ENCODE measurements at places on chromosomes 4 and X.
A peak's percentile ranks its signal among the peaks of the same experiment; 100 is the strongest.

- H3K4me1 ChIP-seq, result no peaks in the 10 kb centered on the region
- no peak for DNase-seq
- H3K27ac ChIP-seq, result no peak overlapping the region
- no peaks in the 10 kb centered on the region for H3K36me3 ChIP-seq
These were observed 538.5 kb downstream of the BCOR start for GRCh38 chrX:39559229-39559628.

DNA sequence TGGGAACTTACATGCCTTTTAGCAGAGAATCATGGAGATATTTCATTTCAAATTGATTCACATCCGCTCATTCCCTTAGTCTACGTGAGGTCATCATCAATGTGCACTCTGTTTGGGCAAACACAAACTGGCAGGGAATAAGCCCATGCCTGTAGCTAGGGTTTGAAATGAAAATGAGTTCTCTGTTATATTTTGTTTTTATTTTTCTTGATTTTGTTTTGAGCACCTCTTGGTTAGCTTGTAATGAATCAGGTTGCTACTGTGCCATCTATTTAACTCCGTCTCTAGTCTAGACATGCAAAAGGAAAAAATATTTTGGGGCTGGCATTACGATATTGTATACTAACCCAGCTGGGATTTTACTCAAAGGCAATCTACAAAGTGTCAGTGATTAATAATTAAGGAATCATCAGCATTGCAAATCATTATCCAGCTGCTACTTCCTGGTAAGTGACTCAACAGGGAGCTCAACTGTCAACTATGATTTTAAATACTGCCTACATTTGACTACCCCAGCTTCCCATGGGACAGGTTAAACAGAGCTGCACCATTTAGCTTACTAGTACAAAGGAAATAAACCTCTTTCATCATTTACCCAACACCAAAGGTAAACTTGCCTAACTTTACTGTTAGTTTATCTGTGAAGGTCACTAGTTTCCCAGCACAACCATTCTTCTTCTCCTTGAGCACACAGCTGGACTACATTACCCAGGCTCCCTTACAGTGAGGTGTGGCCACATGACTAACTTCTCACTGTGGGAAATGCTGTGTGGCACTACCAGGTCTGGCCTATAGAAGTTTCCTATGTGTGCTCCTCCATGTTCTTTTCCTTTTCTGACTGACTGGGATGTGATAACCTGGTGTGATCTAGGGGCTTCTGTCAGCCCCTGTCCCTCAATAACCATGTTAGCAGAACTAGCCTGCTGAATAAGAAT, 21.2 kb upstream of the TRPC5OS start:
- no peak overlapping the region for H3K27ac ChIP-seq
- no peaks in the 10 kb centered on the region for H3K4me1 ChIP-seq
- H3K36me3 ChIP-seq, result no peaks in the 10 kb centered on the region
- H3K4me3 ChIP-seq, result no peak overlapping the region

GRCh38 chr4:15936495-15936894, 2.0 kb downstream of the FGFBP1 start:
- no peak overlapping the region for H3K4me3 ChIP-seq
- no peaks in the 10 kb centered on the region for H3K27me3 ChIP-seq
- no peaks in the 10 kb centered on the region for H3K36me3 ChIP-seq
- H3K27ac ChIP-seq, result no peak overlapping the region
- no peaks in the 10 kb centered on the region for H3K4me1 ChIP-seq

DNA sequence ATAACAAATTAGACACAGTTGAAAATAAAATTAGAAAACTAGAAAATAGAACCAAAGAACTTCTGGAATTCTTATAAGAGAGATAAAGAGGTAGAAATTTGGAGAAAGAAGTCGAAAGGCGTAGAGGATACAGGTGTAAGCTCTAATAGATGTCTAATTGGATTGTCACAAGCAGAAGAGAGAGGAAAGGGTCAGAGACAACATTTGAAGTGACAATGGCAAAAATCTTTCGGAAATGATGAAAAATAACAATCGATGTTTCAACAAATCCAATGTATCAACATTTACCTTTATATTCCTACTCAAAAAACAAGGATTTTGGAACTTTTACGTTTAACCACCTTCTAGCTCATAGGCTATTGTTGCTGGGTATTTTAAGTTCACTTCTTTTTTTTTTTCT, 3.8 kb downstream of the CXCL8 start:
- H3K27ac ChIP-seq, result no peak overlapping the region
- H3K36me3 ChIP-seq, result no peaks in the 10 kb centered on the region
- H3K4me3 ChIP-seq, result no peak overlapping the region
- DNase-seq, result no peak
- no peaks in the 10 kb centered on the region for H3K27me3 ChIP-seq

GRCh38 chr4:37389967-37390580, 145.5 kb downstream of the NWD2 start:
- H3K4me1 ChIP-seq, result peaks cover 11% of the 10 kb centered on the region
- peak; percentile 78 for DNase-seq
- H3K27ac ChIP-seq, result no peak overlapping the region
- no peak overlapping the region for H3K4me3 ChIP-seq

DNA sequence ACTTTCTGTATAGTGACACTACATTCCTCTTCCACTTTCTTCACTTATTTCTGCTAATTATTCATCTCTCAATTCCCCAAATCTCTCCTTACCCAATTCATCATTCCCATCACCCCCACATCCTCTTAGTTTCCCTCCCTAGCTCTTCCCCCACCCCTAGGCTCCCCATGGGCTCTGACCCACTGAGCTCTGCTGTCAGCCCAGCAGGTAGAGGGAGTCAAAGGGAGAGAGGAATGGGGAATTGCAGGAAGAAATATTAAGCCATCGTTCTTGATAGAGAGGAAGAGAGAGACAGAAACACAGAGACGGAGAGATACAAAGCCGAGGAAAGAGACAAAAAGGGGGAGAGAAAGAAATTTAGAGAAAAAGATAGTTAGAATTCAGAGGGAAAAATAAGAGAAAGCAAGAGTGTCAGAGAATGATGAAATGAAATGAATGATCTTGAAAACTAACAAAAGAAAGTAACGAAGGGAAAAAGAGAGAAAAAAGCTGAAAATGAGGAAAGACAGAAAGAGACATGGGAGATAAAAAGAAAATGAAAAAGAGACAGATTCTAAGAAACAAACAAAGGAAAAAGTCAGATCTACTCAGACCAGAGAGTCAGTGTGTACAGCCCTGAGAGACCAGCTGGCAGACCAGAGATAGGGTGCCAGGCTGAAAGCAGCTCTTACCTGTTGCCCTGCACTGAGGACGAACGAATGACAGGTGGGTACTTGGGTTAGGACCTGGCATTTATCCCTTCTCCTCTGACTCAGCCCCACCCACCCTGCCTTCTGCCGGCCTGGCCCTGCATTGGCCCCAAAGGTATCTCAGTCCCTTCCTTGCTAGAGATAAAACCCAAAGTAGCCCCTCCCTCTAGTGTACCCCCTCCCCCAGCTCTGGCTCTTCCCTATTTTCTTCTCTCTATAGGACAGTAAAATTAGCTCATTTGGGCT, at the start of gene ALAS2:
Gene ALAS2 (minus strand): TSS at position 707 of the 935 bp plus-strand sequence. CDS start 4,977 bp downstream, outside the sequence.
- H3K4me1 ChIP-seq, result peaks cover 9% of the 10 kb centered on the region
- H3K36me3 ChIP-seq, result no peaks in the 10 kb centered on the region
- H3K27ac ChIP-seq, result no peak within 1 kb of the TSS
- no peak for DNase-seq
- no peaks in the 10 kb centered on the region for H3K27me3 ChIP-seq

- no peak overlapping the region for H3K4me3 ChIP-seq
- no peaks in the 10 kb centered on the region for H3K4me1 ChIP-seq
- H3K27me3 ChIP-seq, result no peaks in the 10 kb centered on the region
- H3K36me3 ChIP-seq, result no peaks in the 10 kb centered on the region
- DNase-seq, result no peak
These were observed 120.6 kb downstream of the REELD1 start for GRCh38 chr4:146334862-146335449.

- H3K27ac ChIP-seq, result no peak overlapping the region
- no peak overlapping the region for H3K4me3 ChIP-seq
- no peak for DNase-seq
- no peaks in the 10 kb centered on the region for H3K27me3 ChIP-seq
- peaks cover 13% of the 10 kb centered on the region for H3K4me1 ChIP-seq
These were observed 24.9 kb upstream of the DCHS2 start for GRCh38 chr4:154516318-154517029.

GRCh38 chr4:61741327-61742096, 541.4 kb downstream of the ADGRL3 start:
- no peak overlapping the region for H3K27ac ChIP-seq
- H3K4me3 ChIP-seq, result no peak overlapping the region
- H3K36me3 ChIP-seq, result peaks cover 58% of the 10 kb centered on the region
- peaks cover 21% of the 10 kb centered on the region for H3K4me1 ChIP-seq

DNA sequence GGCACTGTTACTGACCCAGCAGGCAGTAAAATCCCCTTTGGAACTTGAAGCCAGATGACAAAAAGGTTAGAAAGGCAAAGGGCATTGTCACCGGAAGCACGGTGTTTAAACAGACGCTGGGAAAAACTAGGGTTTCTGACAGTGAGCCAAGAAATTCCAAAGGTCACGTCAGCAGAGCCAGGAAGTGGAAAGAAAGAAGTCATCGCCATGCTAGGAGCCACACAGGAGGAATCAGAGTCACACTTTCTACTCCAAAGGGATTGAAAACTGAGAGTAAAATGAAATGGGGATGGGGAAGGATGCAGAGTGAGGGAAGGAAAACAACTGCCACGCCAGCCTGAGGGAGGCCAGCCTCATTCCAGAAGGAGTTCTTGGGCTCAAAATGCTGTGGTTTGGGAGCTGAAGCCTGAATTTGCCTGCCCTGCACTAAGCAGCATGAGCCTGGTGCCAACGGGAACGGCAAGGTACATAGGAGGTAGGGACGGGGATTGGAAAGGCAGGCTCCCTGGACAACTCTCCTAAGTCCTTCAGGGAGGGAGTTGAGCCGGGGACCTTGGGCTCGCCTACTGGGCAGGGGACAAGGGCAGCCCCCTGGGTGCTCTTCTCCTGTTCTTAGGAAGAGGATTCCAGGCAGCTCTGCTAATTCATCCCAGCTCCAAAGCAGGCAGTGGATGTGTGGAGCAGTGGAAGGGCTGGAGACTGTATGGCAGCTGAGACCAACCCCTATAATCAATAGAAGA, 66.8 kb downstream of the SOWAHB start:
- no peak overlapping the region for H3K4me3 ChIP-seq
- H3K36me3 ChIP-seq, result no peaks in the 10 kb centered on the region
- DNase-seq, result peak; percentile 37
- no peaks in the 10 kb centered on the region for H3K27me3 ChIP-seq
- H3K4me1 ChIP-seq, result 0 out of 2 replicates have a peak, but pooled peaks cover 11% of the 10 kb centered on the region

GRCh38 chr4:40232610-40233009, 35.8 kb downstream of the RHOH start:
- H3K27ac ChIP-seq, result no peak overlapping the region
- no peak for DNase-seq
- H3K4me1 ChIP-seq, result no peaks in the 10 kb centered on the region
- H3K4me3 ChIP-seq, result no peak overlapping the region

- H3K4me3 ChIP-seq, result no peak overlapping the region
- no peak overlapping the region for H3K27ac ChIP-seq
- H3K36me3 ChIP-seq, result no peaks in the 10 kb centered on the region
- H3K27me3 ChIP-seq, result no peaks in the 10 kb centered on the region
- DNase-seq, result no peak
- peaks cover 3% of the 10 kb centered on the region for H3K4me1 ChIP-seq
These were observed 115.8 kb downstream of the VEGFC start for GRCh38 chr4:176676901-176677300.
